ENCODE measurements at places on chromosomes 11 and 22. TPM values are rescaled to one million over a fixed set of nuclear protein-coding genes. Genes with fewer than 3 reads are reported as not detected.

DNA sequence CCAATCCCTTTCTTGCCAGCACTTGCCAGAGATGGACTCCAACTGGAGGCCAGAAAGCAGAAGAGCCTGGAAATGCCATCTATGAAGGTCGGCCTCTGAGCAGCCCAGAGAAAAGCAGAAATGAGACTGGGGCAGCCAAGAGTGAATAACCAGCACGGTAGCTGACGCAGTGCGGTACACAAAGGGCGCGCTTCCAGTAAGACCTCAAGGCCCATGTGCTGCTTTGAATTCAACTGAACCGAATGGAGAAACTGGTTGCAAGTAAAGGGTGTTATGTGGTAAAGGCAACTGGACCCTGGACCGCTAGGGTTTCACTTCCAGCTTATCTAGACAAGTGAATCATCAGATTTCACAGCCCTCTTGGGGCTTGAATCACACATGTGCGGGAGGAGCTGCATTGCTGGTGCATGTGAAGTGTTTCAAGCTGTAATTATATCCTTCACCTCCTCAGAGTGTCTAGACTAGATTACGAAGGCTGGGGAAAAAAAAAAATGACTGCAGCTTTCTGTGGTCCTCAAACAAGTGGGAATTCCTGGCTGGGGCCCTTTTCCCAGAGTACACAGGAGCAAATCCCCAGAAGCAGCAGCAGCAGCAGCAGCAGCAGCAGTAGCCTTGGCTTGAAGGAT, 128.9 kb downstream of the CCDC34 start:
- DNase-seq = no peak

DNA sequence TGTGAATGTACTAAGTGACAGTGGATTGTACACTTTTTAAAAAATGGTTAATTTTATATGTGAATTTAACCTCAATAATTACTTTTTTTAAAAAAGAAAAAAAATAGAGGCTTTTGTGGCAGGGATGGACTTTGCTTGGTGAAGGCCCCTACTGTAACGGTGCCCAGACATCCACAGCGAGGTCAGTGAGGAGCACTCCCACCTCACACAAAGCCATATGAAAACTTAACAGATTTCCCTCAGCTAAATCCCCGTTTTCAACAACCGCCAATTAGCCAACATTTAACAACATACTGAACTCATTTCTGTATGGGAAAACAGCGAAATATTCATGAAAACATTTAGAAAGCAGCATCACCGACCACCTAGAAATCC, 642 bp upstream of the C11orf58 start:
- no peak for DNase-seq

- no peak for DNase-seq
Measured at GRCh38 chr11:35478471-35479091, 46.8 kb downstream of the PAMR1 start.

GRCh38 chr11:5809905-5810795, 1.4 kb downstream of the OR52N2 start:
- DNase-seq = no peak

DNA sequence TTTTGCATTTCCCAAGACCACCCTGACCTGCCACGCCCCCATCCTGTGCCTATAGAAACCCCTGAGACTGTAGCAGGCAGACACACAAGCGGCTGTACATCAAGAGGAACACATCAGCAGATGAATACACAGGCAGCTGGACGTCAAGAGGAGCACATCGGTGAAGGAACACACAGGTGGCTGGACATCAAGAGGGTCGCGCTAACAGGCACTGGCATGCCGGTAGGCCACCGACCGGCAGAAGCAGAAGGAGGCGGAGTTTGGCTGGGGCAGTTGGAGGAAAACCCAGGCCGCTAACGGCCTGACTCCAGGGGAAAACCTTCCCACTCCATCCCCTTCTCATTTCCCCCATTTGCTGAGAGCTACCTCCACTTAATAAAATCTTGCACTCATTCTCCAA, 5.4 kb upstream of the IPO7 start:
- no peak for DNase-seq

- DNase-seq = no peak
Measured at GRCh38 chr22:49437956-49438355, 389.7 kb downstream of the BRD1 start.

Gene TMPRSS4
- total RNA-seq = 224 TPM

DNA sequence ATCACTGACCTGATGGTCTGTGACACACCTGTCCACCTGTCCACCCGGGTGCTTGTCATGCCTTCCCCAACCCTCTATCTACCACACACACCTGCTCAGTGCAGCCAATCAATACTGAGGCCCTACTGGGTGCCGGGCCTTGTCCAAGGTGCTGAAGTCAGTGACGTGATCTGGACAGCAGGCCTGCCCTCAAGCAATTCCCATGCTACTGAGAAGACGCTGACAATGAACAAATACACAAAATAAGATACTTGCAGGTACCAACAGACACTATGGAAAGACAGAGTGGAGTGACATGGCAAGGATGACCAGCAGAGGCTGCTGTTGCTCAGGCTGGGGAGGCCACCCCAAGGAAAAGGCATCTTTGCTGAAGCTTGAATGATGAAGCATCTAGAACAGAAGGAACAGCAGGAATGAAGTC, 21.2 kb downstream of the PLAAT3 start:
- no peak for DNase-seq

DNA sequence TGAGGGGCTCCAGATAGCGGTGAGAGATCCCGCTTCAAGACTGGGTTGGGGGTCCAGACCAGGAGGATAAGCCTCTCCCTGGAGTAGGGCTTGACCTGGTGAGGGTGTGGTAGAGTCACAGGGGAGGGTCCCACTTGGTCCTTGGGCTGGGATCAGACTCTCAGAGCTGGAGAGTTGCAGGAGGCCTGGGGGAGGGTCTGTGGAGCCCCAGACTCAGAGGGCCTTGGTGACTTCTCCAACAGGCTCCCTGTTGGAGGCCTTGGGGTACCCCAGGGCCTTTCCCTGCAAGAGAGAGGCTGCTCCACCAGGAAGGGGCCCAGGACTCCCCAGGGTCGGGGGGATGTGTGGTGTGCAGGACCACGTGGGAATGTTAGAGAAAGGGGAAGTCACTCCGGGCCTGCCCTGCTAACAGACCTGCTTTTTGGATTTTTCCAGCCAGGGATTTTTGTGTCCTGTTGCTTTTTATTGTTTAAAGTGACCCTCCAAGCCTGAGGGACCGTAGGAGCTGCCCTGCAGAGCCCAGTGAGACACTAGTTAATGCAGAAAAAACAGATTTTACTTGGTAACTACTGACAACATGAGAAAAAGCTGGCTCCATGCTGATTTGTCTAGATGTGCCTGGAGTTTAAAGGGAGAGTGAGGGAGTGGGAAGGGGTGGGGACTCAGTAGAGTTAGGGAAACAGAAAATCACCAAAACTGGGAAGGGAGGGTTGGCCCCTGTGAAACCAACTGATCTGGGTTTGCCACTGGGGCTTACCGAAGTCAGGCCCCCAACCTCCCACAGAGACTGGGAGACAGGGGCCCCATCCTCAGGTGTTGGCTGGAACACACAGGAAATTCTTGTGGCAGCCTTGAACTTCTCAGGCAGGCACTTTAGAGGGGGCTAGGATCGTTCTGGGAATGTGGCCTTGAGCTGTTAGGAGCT, 801 bp upstream of the TXNRD2 start:
- no peak for DNase-seq

DNA sequence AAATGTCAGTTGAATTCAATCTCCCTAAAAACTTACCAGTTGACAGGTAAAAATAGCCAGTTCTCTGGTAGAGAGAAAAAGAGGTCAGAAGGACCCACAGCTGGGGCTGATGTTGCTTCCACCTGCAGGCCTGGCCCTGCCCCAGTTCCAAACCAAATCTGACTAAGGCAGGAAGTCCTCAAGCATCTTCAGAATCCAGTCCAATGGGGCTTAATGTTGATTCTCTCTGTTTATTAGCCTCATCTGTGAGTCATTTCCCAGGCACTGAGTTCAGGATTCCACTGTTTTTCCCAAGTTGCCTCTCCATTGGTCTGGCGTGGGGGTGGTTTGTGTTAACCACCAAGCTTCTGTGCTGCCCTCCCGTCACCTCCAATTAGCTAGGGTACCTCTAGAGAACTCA, 601.8 kb downstream of the INSC start:
- DNase-seq = no peak

DNA sequence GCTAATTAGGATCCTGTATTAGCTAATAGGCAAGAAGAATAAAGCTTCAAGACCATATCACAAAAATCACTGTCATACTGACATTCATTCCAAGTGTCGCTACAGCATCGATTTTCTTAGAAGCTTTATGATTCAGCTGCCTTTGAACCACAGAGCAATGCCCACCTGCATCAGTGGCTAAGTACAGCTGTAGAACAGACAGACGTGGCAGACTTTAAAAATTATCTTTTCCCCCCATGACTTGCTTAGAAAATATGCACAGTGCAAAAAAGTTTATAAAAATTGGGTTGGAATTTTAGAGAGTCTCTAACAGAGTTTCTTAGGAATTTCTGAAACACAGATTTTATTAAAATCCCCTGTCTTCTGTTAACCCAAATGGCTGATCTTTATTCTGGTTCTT, 120.8 kb downstream of the CADM1 start:
- no peak for DNase-seq

GRCh38 chr11:65502555-65503367, 3.9 kb downstream of the MALAT1 start:
- no peak for DNase-seq

Gene CNGA4
- 0.26 TPM for total RNA-seq

Gene SORL1
- total RNA-seq = 134 TPM

DNA sequence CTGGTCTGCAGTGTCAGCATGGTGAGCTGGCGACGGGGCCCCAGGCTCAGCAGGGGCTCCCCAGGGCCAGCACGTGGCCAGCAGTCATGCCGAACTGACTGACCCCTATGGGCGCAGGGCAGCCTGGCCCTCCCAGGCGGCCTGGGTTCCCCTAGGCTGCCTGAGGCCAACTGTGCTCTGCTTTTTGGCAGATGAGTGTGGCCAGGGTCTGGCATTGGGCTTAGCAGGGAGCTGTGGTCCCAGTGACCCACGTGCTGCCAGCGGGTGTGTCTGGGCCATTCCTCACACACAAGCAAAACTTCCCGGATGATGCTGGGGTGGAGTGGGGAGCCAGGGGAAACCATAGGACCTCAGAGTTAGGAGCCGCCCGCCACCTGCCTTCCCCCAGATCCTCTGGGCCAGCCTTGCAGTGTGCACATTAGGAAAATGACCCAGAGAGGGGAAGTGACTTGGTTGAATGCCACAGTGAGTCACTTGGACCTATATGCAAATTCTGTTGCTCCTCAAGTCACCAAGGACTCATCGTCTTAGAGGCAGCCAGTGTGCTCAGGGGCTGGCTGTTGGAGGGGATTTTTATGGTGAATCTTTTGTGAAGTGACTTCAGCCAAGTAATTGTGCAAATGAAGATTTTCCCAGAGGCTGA, 6.5 kb downstream of the ADORA2A start:
- no peak for DNase-seq

- no peak for DNase-seq
Measured at GRCh38 chr22:25062386-25063085, 110.0 kb downstream of the KIAA1671 start.

DNA sequence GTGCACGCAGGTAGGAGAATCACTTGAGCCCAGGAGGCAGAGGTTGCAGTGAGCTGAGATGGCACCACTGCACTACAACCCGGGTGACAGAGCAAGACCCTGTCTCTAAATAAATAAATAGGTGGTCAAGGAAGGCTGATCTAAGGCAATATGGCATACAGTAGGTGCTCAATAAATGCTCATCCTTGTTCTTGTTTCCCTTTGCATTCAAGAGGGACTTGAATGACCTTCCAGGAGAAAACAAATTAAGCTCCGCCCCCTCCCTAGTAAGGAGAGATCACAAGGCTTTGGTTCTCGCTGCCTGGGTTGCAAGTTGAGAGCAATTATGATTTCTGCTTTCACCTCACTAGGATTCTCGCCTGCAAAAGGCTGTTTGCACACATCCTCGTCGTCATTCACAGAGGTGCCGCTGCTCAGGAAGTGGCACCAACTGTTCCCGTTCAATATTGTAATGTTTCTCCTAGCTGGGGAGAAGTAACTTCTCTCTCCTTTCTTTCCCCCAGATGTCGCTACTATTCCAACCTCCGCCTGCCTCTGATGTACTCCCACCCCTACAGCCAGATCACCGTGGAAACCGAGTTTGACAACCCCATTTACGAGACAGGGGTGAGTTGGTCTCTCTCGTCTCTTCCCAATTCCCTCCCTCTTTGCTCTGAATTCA, 51.8 kb upstream of the ASPHD2 start:
- no peak for DNase-seq

- no peak for DNase-seq
Measured at GRCh38 chr11:45993531-45994001, 71.1 kb downstream of the LARGE2 start.

Gene OR4C3
- not detected for total RNA-seq

Gene SAA4
- not detected for total RNA-seq

GRCh38 chr11:111510311-111510710, 1.9 kb downstream of the BTG4 start:
- no peak for DNase-seq

GRCh38 chr11:44466531-44467205, 98.8 kb upstream of the CD82 start:
- no peak for DNase-seq

DNA sequence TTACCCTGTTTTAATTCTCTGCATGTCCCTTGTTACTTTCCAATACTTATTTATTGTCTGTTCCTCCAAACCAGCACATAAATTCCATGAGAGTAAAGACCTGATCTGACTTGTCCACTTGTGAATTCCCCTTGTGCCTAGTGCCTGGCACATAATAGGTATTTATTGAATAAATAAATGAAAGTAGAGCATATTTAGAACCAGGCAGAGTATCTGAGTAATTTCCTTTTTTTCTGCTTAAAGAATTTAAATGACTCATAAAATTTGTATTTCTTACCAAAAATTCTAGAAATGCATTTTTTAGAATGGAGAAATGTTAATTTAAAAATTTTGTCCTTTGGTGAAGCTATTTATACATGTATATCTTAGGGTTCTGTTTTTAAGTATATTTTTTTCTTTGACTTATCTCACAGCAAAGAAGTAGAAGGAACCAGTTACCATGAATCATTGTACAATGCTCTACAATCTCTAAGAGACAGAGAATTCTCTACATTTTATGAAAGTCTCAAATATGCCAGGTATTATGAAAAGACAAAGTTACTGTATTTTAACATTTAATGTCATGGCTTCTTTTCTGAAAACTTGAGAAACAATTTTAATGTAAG, 96.8 kb downstream of the ATM start:
- no peak for DNase-seq

DNA sequence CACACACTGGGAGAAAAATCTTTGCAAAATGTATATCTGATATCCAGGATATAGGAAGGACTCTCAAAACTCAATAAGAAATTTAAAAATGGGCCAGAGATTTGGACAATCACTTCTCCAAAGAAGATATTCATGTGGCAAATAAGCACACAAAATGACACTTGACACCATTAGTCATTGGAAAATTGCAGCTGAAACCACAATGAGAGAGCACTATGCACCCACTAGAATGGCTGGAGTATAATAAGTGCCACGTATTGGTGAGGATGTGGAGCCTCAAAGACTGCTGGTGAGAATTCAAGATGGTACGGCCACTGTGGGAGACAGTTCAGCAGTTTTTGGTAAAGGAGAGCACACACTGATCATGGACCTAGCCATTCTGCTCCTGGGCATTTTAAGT, 12.8 kb upstream of the OSBPL5 start:
- no peak for DNase-seq

- no peak for DNase-seq
Measured at GRCh38 chr11:48270621-48271020, 7.0 kb downstream of the OR4X1 start.
